ENCODE measurements at places on chromosomes 12 and 14.

DNA sequence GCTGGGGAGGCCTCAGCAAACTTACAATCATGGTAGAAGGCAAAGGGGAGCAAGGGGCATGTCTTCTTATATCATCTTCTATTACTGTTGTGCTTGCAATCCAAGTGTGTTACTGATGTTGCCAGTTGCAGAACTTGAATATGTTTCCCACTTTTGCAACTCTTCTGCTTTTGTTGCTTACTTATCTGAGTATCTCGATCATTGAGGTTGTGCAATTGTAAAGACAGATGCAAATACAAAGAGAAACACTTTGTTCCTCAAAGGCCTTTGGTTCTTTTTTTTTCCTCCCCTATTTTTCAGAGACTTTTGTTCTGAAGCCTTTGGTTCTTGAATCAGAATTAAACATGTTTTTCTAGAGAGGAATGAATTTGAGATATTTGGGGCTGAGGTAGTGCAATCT is 3.7 kb upstream of the COX8C start:
- no peaks in the 10 kb centered on the region for H3K4me1 ChIP-seq
- no peaks in the 10 kb centered on the region for H3K36me3 ChIP-seq
- H3K27me3 ChIP-seq, result no peaks in the 10 kb centered on the region
- DNase-seq, result no peak

- H3K27me3 ChIP-seq, result no peaks in the 10 kb centered on the region
- no peak overlapping the region for H3K27ac ChIP-seq
- H3K4me1 ChIP-seq, result no peaks in the 10 kb centered on the region
These were observed 127.4 kb upstream of the BTG1 start for GRCh38 chr12:92273076-92273475.

DNA sequence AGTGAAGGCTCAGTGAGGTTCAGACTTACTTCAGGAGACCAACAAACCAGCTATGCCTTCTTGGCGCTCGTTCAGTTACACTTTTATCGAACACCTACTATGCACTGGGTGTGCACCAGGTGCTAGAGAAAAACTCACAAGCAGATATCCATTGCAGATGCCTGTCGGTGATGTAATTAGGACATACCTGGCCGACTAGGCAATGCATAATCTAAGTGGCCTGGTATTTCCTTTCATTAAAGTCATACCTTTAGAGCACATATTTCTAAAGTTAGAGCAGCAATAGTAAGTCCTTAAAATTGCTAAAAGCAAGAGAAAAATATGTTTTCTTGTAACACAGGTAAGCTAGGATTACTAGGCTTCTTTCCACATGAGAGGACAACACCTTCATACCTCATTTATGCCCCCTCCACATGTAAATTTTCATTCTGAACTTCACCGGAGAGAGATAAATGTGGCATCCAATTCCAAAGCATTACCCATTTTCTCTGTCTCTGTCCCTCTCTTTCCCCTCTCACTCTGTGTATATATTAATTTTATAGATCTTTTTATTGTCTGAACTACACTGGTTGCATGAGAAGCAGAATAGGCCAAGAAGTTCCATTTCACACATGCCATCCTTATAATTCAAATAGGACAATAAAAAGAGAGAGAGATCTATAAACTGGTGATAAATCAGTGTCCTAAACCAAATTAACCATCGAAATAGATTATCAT is 242.2 kb downstream of the SPTSSA start:
- H3K27me3 ChIP-seq, result no peaks in the 10 kb centered on the region
- H3K27ac ChIP-seq, result no peak overlapping the region
- H3K4me1 ChIP-seq, result no peaks in the 10 kb centered on the region
- peak; percentile 40 for DNase-seq
- no peaks in the 10 kb centered on the region for H3K36me3 ChIP-seq
- no peak overlapping the region for H3K4me3 ChIP-seq

GRCh38 chr12:113766879-113767878 is 198.9 kb downstream of the RBM19 start:
- peak; percentile 36 for DNase-seq
- no peaks in the 10 kb centered on the region for H3K36me3 ChIP-seq
- peaks cover 3% of the 10 kb centered on the region for H3K27me3 ChIP-seq
- H3K27ac ChIP-seq, result no peak overlapping the region

DNA sequence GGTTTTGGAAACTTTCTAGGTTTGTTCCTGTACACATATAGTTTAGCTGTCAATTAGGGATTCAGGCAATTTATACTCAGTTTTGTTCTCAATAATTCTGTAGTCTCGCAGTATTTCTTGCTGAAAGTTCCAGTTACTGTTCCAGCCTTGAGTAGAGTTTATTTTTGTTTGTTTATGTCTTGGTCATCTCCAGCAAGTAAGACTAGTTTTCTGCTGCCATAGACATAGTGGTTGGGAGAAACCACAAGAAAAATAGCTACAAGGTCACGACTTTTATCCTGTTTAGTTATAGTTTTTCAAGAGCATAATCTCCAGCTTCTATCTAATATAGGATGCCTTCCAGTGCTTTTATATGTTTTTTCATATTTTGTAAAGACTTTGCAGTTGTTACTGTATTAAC is 99.6 kb upstream of the FOXG1 start:
- H3K4me1 ChIP-seq, result no peaks in the 10 kb centered on the region
- no peaks in the 10 kb centered on the region for H3K27me3 ChIP-seq
- no peak overlapping the region for H3K4me3 ChIP-seq
- no peak overlapping the region for H3K27ac ChIP-seq
- H3K36me3 ChIP-seq, result no peaks in the 10 kb centered on the region
- DNase-seq, result peak; percentile 33

Measured in fibroblast of lung (primary cell).